Pons (tissue), 1 donor: ENCODE measurements at places on chromosomes 11 and 22.
A peak's percentile ranks its signal among the peaks of the same experiment; 100 is the strongest.

DNA sequence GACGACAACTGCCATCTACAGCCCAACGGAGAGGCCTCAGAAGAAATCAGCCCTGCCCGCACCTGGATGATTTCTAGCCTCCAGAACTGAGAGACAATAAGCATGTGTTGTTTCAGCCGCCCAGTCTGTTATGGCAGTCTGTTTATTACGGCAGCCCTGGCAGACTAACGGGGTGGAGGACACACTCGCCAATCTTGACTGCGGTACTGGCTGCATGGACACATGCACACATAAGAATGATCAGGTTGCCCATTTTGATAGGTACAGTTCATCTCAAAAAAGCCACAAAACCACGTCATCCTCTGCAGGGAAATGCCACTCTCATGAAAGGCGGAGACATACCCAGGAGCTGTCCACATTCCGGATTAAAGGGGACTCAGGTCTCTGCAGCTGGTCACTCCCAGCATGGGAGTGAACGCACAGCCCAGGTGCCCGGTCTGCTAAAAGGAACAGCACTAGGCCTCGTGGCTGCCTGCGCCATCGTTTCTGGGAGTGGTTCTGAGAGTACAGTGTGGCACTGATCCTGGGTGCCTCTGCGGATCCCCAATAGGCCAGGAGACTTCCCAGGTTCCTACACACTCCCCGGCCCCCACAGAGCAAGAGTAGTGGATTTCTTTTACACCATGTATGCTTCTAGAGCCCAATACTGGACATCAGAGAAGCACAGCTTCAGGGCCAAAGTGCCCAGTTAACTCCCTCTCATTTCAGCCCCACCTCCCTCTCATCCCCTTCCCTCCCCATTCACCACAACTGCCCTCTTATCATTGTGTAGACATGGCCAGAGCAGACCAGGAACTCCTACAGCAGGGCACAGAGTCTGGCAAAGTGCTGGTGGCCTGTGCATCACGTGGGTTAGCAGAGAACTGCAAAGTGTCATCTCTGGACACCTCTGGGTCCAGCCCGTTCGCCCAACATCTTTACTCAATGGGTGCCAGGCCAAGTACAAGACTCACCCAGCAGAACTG is 11.7 kb upstream of the COMT start:
- DNase-seq: no peak

GRCh38 chr22:37483050-37483449 is 3.1 kb downstream of the MFNG start:
- DNase-seq: no peak

GRCh38 chr11:135073870-135074269 is 661.8 kb upstream of the B3GAT1 start:
- no peak for DNase-seq

DNA sequence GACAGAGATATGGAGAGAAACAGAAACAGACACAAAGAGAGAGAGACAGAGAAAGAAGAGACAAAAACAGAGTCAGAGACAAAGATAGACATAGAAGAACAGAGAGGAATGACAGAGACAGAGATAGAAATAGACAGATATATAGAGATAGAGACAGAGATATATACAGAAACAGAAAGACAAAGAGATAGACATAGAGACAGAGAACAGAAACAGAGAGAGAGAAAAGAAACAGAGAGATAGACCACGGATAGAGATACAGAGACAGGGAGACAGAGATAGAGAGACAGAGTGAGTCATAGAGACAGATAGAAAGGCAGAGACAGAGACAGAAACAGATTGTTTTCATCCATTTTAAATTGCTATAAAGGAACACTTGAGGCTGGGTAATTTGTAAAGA is 12.3 kb upstream of the MPEG1 start:
- no peak for DNase-seq

DNA sequence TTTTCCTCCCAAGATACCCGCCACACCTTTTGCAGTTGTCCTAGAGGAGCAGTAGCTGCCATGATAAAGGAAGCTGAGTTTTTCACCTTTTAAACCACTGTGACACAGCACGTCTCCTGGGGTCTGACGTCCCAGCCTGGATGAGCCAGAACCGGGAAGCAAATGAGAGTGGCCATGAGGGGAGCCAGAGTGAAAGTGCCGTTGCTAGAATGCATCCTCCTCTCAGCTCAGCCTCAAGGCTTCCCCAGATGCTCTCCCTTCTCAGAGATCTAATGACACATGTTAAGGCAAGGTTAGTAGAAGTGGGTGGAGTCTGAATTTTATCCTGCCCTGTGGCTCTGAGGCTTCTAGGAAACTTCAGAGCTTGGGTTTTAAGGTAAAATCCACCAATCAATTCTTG is 23.4 kb upstream of the HTR3A start:
- DNase-seq: no peak

- DNase-seq: no peak
Observed at GRCh38 chr11:116693102-116693570, 79.7 kb downstream of the BUD13 start.

DNA sequence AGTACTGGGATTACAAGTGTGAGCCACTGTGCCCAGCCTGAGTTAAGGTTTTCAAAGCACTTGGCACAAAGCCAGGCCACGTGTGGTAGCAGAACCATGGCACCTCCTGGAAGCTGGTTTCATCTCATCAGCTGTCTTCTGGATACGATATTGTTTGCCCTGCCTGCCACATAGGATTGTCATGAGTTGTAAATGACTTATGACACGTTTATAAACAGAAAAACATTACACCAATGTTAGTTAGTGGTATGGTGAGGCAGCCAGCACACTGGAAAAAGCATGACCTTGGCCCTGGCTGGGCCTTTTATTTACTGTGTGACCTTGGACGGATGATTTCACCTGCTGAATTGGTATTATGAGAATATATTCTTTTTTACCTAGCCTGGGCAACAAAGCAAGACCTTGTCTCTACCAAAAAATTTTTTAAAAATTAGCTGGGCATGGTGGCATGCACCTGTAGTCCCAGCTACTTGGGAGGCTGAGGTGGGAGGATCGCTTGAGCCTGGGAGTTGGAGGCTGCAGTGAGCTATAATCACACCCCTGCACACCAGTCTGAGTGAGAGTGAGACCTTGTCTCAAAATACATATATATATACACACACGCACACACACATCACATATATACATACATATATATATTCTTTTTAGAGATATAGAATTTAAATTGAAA is 24.0 kb upstream of the MYH9 start:
- no peak for DNase-seq

DNA sequence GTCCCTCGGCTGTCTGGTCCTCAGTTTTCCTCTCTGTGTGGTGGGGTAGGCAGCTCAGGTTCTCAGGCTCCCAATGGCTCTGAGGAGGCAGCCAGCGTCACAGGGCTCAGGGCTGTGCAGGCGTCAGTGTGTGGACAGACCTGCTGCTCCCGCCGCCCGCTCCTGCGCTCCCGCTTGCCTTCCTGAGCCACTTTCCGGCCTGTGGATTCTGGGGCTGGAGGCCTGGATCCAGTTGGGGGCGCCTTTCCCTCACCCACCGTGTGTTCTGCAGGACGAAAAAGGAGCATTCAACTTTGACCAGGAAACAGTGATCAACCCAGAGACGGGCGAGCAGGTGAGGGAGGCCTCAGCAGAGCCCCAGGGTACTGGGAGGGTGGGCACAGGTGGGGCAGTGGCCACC is 14.7 kb downstream of the DPP3 start:
- DNase-seq: no peak

DNA sequence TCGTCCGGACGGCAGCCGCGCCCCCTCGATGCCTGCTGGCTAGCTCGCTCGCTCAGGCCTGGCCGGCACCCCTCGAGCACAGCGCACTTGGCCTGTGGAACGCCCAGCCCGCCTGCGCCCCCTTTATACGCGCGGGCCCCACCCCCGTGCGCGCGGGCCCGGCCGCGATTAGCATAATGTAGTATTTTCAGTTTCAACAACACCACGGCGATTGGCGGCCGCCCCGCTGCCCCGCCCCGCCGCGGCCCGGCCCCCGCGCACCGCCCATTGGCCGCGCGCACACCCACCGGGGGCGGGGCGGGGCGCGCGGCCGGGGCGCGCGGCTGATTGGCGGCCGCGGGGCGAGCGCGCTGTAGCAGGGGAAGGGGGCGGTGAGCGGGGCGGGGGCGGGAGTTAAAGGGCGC is at the start of gene CDKN1C:
CDKN1C (minus strand) TSS at position 98 of the 404 bp plus-strand sequence. CDS start 319 bp downstream, outside the sequence.
- DNase-seq: peak; percentile 84

DNA sequence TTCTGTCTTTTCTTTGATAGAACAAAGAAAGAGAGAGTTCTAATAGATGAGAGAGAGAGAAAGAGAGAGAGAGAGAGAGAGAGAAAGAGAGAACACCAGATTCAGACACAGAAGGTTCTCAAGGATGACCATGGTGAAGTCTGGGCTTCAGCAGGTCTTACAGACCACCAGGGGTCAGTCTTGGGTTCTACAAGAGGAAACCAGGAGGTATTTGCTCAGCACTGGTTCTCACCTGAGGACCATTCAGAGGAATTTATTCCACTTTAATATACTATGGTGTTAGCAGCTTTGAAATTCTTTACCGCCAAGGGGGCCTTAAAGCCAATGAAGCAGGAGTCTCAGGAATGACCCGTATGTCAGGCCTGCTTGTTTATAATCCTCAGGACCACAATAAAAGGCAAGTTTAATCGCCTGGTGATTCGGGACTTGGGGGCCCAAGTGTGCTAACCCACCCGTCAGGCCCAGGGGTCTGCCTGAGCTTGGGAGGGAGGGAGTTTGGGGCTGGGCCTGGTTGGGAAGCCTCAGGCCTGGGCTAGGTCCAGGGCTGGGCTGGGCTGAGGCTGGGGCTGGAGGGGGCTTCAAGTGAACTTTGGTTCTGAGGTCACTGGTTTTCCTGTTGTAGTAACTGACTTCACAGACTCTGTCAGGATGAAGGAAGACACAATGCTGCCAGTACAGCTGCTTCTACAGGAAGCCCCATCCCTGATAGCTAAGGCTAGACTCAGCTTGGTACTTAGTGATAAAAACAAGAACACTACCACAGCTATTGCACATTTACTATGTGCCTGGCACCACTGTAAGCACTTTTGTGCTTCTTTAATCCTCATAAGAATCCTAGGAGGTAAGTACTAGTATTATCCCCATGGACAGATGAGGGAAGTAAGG is 179.2 kb upstream of the ZBED5 start:
- DNase-seq: peak; percentile 70

DNA sequence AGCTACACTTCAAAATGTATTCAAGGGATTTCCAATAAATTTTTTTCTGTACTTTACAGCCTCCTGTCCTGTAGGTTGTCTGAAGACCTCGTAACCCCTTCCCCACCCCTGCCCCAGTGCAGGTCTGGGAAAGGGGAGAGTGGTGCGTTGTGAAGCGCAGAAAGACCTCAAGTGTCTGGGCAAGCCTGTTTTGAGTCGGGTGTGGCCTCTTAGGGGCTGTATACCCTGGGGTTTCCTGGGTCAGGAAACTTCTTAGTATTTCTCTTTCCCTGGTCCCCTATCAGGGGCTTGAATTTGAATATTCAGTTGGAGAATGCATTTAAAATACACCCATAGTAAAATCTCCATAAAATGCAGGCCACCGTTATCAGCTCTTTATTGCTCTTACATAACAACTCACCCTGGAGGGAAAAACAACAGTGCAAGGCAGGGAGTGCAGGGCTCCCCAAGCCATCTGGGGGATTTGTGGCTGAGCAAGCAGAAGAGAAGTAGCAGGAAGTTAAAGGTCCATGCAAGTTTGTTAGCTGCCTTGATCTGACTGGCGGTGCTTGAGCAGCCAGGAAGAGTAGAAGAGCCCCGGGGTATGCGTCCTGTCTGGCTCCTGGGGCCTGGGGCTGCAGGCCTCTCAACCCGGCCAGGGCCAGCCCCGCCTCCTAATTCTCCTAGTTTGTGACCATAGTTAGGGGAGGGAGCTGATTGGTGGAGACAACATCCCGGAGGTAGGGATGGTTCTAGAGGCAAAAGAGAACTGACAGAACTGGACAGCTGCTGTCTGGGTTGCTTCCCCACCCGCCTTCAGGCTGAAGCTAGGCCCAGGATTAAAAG is 25.7 kb downstream of the ARHGAP1 start:
- DNase-seq: no peak

GRCh38 chr11:28139841-28140415 is 31.7 kb downstream of the METTL15 start:
- DNase-seq: no peak

- DNase-seq: no peak
Observed at GRCh38 chr11:34798985-34799384, 117.2 kb downstream of the APIP start.

- no peak for DNase-seq
Observed at GRCh38 chr11:126172596-126173038, 38.8 kb downstream of the RPUSD4 start.

DNA sequence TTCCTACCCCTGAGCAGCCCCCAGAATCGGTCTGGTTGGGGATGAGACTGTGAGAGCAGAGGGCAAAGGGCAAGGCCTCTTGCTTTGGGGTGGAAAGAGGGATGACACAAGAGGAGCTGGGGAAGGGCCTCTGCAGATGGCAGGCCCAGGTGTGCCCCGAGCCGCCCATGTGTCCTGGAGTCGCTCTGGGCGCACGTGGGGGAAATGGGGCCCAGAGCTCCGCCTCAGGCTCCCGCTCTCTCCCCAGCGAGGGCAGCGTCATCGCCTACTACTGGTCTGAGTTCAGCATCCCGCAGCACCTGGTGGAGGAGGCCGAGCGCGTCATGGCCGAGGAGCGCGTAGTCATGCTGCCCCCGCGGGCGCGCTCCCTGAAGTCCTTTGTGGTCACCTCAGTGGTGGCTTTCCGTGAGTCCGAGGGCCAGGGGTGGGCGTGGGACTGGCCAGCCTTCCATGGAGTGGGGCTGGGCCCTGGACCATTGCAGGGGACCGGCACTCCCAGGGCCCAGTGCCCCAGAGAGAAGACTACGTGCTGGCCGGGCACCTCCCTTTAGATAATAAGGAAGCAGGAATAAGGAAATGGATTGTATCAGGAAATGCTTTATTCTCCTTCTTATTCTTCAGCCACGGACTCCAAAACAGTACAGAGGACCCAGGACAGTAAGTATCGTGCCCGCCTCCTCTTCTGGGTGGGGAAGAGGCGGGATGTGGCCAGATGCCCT is 30.1 kb downstream of the ST14 start:
- DNase-seq: no peak

DNA sequence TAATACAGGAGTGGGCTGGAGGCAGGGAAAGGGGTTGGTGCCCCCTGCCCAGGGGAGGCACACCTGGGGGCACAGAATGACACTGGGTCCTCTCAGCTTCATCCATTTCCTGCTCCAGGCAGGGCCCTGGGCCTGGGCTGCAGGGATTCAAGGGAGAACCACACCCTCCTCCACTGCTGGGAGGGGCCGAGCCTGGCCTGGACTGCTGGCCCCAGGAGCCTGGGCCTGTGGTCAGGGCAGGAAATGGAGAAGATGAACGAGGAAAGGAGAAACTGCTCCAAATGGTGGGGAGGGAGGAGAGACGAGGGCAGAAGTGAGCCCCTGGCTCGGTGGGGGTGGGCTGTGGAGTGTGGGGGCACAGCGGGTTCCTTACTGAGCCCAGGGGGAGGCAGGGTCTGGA is 38.1 kb upstream of the KCNQ1OT1 start:
- DNase-seq: no peak
